Mesothelial cell of epicardium (in vitro differentiated cells): ENCODE measurements at places on chromosomes 16 and 17.

DNA sequence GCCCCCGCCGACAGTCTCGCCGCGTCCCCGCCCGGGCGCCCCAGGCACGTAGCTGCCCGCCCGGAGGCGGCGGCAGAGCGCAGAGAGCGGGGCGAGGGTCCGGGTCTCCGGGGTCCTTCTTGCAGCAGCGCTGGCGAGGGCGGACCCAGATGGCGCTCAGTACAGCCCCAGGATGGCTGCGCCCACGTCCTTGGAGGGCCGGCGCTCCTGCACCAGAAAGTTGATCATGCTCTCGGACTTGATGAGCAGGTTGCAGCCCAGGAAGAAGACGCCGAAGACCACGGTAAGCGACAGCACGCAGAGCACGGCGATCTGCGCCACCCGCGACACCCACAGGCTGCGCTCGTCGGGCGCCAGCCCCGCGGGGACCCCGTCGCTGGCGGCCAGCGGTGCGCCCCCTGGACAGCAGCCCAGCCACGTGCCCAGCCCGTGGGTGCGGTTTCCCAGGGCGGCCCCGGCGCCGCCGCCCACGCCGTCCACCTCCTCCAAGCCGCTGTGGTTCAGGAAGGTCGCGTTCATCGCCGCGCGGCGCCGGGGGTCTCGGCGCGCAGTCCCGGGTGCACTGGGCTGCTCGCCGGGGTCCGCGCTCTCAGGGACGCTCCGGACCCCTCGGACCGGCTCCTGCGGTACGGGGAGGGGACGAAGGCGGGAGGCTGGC is 435 bp downstream of the RPRML start:
- no peak for DNase-seq

DNA sequence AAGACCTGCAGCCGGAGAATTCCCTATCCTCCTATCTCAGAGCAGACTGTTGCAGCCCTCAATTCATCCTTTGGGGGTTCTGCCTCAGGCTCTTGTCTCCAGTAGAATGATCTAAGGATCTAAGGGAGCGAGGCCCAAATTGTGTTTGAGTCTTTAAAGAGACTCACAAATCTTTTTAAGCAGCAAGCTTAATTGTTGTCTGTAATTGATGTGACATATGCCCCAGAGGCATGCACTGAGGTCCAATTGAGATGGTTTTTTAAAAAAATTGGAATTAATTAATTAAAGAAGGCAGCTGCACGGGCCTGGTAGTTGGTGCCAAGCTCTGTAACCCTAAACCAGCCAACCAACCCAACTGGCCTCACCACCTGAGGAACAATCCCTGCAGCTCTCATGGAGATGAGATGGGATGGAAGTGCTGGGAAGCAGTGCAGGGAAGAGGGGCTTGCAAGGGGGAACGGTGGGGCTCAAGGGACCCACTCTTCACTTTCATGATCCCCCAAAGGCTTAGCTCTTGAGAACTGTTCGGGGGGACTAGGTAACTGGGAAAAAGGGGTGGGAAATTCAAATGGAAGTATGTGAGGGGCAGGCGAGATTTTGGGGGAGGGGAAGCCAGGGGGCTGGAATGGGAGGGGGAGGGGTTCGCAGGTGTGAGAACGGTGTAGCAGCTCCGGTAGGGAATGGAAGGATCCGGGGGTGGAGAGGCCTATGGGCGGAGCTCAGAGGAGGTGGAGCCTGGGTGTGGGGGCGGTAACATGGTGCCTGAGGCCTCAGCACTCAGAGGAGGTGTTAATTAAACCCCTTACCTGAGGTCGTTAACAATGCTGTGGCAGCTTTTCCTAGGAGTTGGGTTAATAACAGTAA is 9.2 kb upstream of the ZNF652 start:
- DNase-seq: no peak

- DNase-seq: no peak
These were observed 2.6 kb upstream of the TSPOAP1 start for GRCh38 chr17:58330997-58331814.

DNA sequence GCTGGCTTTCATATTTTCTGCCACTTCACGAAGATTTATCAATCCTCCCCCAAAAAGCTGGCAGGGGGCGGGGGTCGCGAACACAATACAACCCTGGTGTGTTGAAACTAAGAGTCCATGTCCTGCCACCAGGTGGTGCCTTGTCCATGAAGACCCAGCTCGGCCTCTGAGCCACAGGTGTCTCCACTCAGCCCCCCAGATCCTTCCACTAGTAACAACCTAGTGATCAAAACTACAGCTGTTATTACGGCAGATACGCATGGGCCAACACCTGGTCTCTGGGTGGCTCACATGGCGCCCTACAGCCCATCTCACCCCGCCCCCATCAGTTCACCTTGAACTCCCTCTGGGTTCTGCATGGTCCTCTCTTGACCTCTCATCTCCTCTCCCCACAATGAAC is 27.7 kb downstream of the USP7 start:
- DNase-seq: no peak

- no peak for DNase-seq
These were observed 42.9 kb downstream of the DCUN1D3 start for GRCh38 chr16:20857281-20857680.
